CD4-positive, alpha-beta memory T cell (primary cell): ENCODE measurements at places on chromosomes 2 and 18.

DNA sequence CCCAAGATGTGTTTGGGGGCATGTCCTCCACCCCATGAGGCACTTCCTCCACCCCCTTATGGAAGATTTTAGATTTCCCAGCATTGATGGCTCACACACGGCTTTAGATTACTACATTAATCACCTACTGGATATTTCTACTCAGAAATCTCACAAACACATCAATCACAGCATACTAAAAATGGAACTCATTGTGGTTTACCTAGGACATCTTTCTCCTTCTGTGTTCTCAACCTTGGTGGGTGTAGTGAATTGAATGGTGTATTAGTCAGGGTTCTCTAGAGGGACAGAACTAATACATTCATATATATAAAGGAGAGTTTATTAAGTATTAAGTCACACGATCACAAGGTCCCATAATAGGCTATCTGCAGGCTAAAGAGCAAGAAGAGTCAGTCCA lies 82.1 kb upstream of the CYRIA start:
- DNase-seq = no peak

DNA sequence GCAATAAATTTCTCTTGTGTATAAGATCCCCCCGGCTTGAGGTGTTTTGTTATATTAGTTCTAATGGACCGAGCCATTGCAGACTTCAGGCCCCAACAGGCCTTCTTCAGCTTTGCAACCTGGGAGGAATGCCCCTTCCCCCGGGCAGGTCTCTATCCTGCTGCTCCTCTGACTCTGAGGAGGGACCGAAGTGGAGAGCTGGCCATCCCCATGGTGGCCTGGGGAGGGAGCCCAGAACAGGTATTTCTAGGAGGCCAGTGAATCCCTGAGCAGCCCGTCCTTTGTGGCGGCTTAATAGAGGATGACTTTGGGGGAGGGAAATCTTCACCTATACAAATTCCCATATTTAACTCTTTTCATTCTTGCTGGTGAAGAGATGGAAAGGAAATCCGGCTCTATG lies 715.8 kb upstream of the SOX11 start:
- no peak for DNase-seq

DNA sequence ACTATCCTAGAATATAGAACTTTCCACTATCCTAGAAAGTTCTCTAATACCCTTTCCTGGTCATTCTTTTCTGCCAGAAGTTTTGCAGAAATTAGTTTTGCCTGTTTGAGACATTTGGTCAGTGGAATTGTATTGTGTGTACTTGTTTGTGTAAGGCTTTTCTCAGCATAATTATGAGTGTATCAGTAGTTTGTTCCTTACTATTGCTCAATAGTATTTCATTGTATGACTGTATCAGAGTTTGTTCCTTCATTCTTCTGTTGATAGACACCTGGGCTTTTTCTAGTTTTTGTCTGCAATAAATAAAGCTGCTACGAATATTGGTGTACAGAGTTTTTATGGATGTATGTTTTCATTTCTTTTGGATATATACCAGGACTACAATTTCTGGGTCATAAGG lies 27.2 kb downstream of the CCDC138 start:
- no peak for DNase-seq

- no peak for DNase-seq
These were observed 18.3 kb downstream of the POU3F3 start for GRCh38 chr2:104871972-104872865.

DNA sequence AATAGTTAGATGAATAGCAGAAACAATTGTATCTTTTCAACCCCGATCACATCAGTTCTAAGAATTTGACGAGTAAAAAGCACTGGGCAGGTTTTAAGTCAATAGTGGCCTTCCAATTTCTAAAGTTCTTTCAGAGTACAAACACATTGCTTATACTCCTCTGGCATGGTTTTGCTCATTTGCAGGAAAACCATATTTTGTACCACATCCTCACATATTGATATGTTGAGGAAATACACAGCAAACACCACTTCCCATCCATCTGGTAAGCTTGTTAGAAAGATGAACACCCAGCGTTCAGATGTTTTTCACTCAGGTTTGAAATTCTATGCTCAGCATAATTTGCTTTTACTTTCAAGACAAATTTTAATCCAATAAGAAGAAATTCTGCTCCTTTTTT lies 344.6 kb upstream of the ACVR2A start:
- DNase-seq = peak; percentile 65

- DNase-seq = no peak
These were observed 366.2 kb downstream of the HRH4 start for GRCh38 chr18:24826605-24827004.
